Activated T-cell treated with anti-CD3 and anti-CD28 coated beads, Interleukin-2, amount 50 U/mL, for 72 hours (primary cell): ENCODE measurements at places on chromosomes 4 and X. TPM values are rescaled to one million over a fixed set of nuclear protein-coding genes. Genes with fewer than 3 reads are reported as not detected.

- peaks cover 11% of the 10 kb centered on the region for H3K36me3 ChIP-seq
- peak; percentile 85 for DNase-seq
- peaks cover 61% of the 10 kb centered on the region for H3K4me1 ChIP-seq
- no peaks in the 10 kb centered on the region for H3K27me3 ChIP-seq
- peak overlapping the region; percentile 79 for H3K4me3 ChIP-seq
Measured at GRCh38 chrX:1462596-1463251, 10.0 kb upstream of the ASMTL start.

- H3K4me1 ChIP-seq, result peaks cover 19% of the 10 kb centered on the region
- H3K27ac ChIP-seq, result no peak overlapping the region
- H3K27me3 ChIP-seq, result no peaks in the 10 kb centered on the region
- peaks cover 4% of the 10 kb centered on the region for H3K36me3 ChIP-seq
- H3K4me3 ChIP-seq, result no peak overlapping the region
Measured at GRCh38 chr4:78799551-78800495, 23.7 kb downstream of the BMP2K start.

DNA sequence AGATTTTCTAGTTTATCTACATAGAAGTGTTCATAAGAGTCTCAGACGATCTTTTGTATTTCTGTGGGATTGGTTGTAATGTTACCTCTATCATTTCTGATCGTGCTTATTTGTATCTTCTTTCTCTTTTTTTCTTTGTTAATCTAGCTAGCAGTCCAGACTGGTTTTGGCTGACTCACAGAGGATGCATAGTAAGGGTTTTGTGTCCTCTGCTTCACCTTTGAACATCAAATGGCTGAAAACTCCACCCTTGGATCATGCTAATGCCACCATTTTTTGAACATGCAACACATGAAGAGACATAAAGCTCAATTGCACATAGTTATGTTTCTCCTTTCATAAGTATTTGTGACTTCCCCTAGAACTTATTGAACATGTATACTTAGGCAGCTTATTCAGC is 22.8 kb downstream of the TMPRSS11A start:
- H3K4me3 ChIP-seq, result no peak overlapping the region
- H3K36me3 ChIP-seq, result no peaks in the 10 kb centered on the region
- peaks cover 6% of the 10 kb centered on the region for H3K27me3 ChIP-seq
- no peak overlapping the region for H3K27ac ChIP-seq
- DNase-seq, result no peak

GRCh38 chr4:145055533-145056257 is 42.3 kb downstream of the ANAPC10 start:
- no peak overlapping the region for H3K4me3 ChIP-seq
- H3K36me3 ChIP-seq, result no peaks in the 10 kb centered on the region
- H3K27me3 ChIP-seq, result no peaks in the 10 kb centered on the region

DNA sequence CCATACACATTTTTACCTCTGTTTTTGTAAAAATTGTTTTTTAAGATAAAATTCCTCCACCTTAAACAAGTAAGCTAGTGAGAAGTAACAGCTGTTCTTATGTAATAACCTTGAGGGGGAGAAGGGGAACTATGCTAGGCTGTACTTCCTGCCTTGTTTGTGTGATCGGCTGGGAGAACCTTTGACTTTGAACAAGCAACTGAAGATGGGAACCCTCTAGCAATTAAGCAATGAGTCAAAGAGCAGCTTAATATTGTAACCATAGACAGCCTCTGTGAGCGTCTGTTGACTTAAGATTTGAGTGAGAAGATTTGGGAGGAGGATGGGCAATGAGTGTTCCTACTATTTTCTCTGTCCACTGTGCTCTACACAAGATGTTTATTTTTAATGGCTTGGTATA is 135.1 kb downstream of the SCLT1 start:
- no peak overlapping the region for H3K4me3 ChIP-seq
- H3K36me3 ChIP-seq, result no peaks in the 10 kb centered on the region
- no peaks in the 10 kb centered on the region for H3K27me3 ChIP-seq
- DNase-seq, result no peak
- H3K4me1 ChIP-seq, result peaks cover 7% of the 10 kb centered on the region

GRCh38 chr4:147790412-147790811 is 58.5 kb downstream of the ARHGAP10 start:
- H3K4me1 ChIP-seq, result peaks cover 59% of the 10 kb centered on the region
- H3K27me3 ChIP-seq, result no peaks in the 10 kb centered on the region
- no peak overlapping the region for H3K4me3 ChIP-seq

GRCh38 chrX:37989304-37989703 is 17.0 kb upstream of the SYTL5 start:
- H3K4me1 ChIP-seq, result no peaks in the 10 kb centered on the region
- no peaks in the 10 kb centered on the region for H3K36me3 ChIP-seq
- H3K27ac ChIP-seq, result no peak overlapping the region
- H3K27me3 ChIP-seq, result peaks cover 29% of the 10 kb centered on the region
- no peak overlapping the region for H3K4me3 ChIP-seq

GRCh38 chr4:158201322-158201721 is 9.0 kb upstream of the TMEM144 start:
- H3K4me3 ChIP-seq, result no peak overlapping the region
- H3K27ac ChIP-seq, result no peak overlapping the region
- H3K36me3 ChIP-seq, result no peaks in the 10 kb centered on the region

DNA sequence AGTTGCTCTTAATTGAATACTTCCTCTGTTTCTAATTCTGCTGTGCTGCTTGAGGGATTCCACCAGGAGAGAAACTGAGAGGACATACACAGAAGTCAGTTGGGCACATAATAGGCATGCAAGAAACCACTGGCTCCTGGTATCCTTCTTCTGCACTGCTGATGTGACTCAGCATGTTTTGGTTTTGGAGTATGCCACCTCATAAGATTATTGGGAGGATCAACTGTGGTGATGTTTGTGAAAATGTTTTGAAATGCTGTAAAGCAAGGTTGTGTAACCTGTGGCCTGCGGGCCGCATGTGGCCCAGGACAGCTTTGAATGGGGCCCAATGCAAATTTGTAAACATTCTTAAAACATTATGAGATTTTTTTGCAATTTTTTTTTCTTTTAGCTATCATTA is 119.6 kb downstream of the GATB start:
- no peaks in the 10 kb centered on the region for H3K36me3 ChIP-seq
- H3K27me3 ChIP-seq, result no peaks in the 10 kb centered on the region
- peaks cover 5% of the 10 kb centered on the region for H3K4me1 ChIP-seq
- H3K4me3 ChIP-seq, result no peak overlapping the region
- DNase-seq, result no peak

- H3K4me1 ChIP-seq, result no peaks in the 10 kb centered on the region
- no peak overlapping the region for H3K27ac ChIP-seq
- peaks cover 4% of the 10 kb centered on the region for H3K36me3 ChIP-seq
- DNase-seq, result no peak
- no peak overlapping the region for H3K4me3 ChIP-seq
Measured at GRCh38 chr4:141933978-141934377, 297.6 kb downstream of the IL15 start.

- peaks cover 12% of the 10 kb centered on the region for H3K27me3 ChIP-seq
- peaks cover 15% of the 10 kb centered on the region for H3K4me1 ChIP-seq
- DNase-seq, result peak; percentile 5
- no peak overlapping the region for H3K4me3 ChIP-seq
- no peaks in the 10 kb centered on the region for H3K36me3 ChIP-seq
- H3K27ac ChIP-seq, result no peak overlapping the region
Measured at GRCh38 chrX:65871671-65872311, 168.1 kb downstream of the VSIG4 start.

- no peak overlapping the region for H3K4me3 ChIP-seq
- no peak overlapping the region for H3K27ac ChIP-seq
Measured at GRCh38 chr4:145279122-145279960, 99.0 kb upstream of the OTUD4 start.

GRCh38 chr4:21790438-21791029 is 158.0 kb downstream of the KCNIP4 start:
- DNase-seq, result no peak
- H3K4me1 ChIP-seq, result no peaks in the 10 kb centered on the region
- H3K27ac ChIP-seq, result no peak overlapping the region
- H3K4me3 ChIP-seq, result no peak overlapping the region
- no peaks in the 10 kb centered on the region for H3K27me3 ChIP-seq
- no peaks in the 10 kb centered on the region for H3K36me3 ChIP-seq

DNA sequence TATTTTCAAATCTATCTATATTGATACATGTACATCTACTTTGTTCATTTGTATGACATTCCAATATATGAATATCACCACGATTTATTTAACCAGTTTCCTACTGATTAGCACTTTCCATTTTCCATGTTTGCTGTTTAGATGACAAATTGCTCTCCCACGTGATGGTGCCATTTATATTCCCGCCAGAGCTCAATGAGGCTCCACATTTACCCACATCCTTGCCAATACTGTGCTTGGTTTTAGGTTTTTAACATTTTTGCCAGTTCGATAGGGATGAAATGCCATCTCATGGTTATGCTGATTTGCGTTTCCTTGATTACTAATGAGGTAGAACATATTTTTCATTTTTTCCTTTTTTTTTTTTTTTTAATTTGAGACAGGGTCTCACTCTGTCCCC is 86.7 kb upstream of the TRIM2 start:
- no peaks in the 10 kb centered on the region for H3K36me3 ChIP-seq
- H3K4me3 ChIP-seq, result no peak overlapping the region
- H3K27me3 ChIP-seq, result no peaks in the 10 kb centered on the region
- H3K27ac ChIP-seq, result no peak overlapping the region
- peaks cover 10% of the 10 kb centered on the region for H3K4me1 ChIP-seq

DNA sequence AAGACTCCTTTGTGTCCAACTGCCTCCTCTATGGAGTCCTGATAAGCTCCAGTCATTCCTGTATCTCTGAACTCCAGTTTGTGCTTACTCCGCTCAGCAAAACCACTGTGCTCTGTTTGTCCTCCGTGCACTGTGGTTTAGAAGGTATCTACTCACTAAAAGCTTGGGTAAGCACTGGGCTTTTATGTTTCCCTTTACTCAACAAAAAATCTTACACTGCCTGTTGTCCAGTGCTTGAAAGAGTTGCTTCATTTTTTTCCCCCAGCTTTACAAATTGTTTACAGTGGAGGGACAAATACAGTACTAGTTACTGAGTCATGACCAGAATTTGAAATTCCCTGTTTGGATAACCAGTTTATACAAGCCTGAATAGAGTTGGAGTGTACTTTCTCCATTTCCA is 545.3 kb upstream of the FAT1 start:
- no peak overlapping the region for H3K27ac ChIP-seq
- no peak for DNase-seq
- no peaks in the 10 kb centered on the region for H3K27me3 ChIP-seq
- H3K36me3 ChIP-seq, result peaks cover 2% of the 10 kb centered on the region
- no peak overlapping the region for H3K4me3 ChIP-seq

- no peaks in the 10 kb centered on the region for H3K4me1 ChIP-seq
- H3K4me3 ChIP-seq, result no peak overlapping the region
- H3K27me3 ChIP-seq, result peaks cover 38% of the 10 kb centered on the region
- peak; percentile 28 for DNase-seq
- H3K27ac ChIP-seq, result no peak overlapping the region
Measured at GRCh38 chrX:137194164-137194563, 160.4 kb upstream of the GPR101 start.

GRCh38 chr4:23120374-23120773 is 427.6 kb downstream of the GBA3 start:
- H3K27ac ChIP-seq, result no peak overlapping the region
- no peaks in the 10 kb centered on the region for H3K4me1 ChIP-seq
- no peak for DNase-seq
- H3K4me3 ChIP-seq, result no peak overlapping the region
- H3K27me3 ChIP-seq, result no peaks in the 10 kb centered on the region

DNA sequence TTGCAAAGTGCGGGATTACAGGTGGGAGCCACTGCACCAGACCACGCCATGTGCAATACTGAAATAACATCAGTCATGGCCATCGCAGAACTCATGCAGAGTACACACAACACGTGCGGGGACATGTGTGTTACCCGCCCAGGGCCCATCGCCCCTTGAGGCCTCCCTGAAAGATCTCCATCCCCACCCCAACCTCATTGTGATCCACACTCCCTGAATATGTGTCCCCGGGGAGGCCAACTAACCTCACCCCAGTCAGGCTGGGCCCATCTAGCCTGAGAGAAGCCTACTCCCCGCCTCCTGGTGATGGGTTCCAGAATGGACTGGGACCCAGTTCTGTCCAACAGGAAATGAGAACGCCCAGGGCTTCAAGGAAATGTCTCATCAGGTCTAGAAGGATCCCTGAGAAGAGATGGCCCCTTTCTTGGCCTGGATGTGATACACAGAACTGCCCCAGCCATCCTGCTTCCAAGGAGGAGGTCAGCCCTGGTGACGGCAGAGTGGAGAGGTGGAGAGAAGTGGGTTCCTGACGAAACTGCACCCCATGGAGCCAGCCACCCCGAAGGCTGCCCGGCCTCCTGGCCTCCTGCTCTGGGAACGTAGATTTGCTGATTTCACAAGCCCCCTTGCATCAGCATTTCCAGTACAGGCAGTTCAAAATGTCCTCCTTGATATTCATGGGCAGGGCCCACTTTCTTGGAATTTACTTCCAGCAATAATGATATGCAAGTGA is 22.5 kb upstream of the CLDN24 start:
- H3K27me3 ChIP-seq, result peaks cover 15% of the 10 kb centered on the region
- no peak overlapping the region for H3K27ac ChIP-seq
- H3K4me1 ChIP-seq, result peaks cover 18% of the 10 kb centered on the region
- DNase-seq, result no peak
- no peaks in the 10 kb centered on the region for H3K36me3 ChIP-seq

GRCh38 chr4:144289667-144290428 is 149.3 kb upstream of the GYPA start:
- no peak overlapping the region for H3K27ac ChIP-seq
- DNase-seq, result no peak
- H3K27me3 ChIP-seq, result no peaks in the 10 kb centered on the region

DNA sequence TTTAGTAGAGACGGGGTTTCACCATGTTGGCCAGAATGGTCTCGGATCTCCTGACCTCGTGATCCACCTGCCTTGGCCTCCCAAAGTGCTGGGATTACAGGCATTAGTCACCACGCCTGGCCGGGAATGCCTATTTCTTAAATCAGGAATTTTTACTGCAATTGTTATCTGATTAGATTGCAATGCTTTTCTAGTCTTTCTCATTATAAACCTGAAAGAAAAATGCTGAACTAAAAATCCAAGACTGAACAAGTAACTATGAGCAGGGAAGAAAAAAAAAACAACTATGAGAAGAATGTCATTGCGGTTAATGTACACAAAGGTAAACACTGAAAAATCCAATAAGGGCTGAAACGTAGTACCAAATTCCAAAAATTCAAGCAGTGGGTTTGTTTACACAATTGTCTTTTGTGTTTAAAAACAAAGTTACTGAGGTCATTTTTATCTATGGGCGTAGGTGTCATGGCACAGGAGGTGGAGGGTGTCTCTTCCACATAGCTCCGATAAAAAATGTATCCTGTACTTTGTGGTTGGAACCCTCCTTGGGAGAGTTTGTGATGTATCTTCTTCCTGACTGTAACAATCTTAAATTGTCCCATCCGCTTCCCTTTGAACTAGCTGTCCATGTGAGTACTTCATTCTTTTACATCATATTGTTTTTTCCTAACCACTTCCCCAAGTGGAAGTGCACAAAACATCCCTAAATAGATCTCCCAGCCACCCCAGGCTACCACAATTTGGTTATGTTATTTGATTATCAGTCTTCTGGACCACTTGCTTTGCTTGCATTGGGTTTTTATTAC is 11.1 kb upstream of the TMEM156 start:
- peak overlapping the region; percentile 71 for H3K4me3 ChIP-seq
- H3K36me3 ChIP-seq, result peaks cover 6% of the 10 kb centered on the region
- peaks cover 48% of the 10 kb centered on the region for H3K4me1 ChIP-seq
- peak overlapping the region; percentile 92 for H3K27ac ChIP-seq
- no peaks in the 10 kb centered on the region for H3K27me3 ChIP-seq

- no peak overlapping the region for H3K27ac ChIP-seq
- H3K4me1 ChIP-seq, result no peaks in the 10 kb centered on the region
- DNase-seq, result no peak
Measured at GRCh38 chr4:129232589-129233337, 136.8 kb downstream of the C4orf33 start.

Gene MAML3
- total RNA-seq, result 5.5 TPM

Gene COL4A6
- total RNA-seq, result not detected

Gene IL13RA1
- total RNA-seq, result 0.36 TPM

Gene INTS12
- 23.3 TPM for total RNA-seq

Gene CXorf66
- total RNA-seq, result not detected

Gene TMEM31
- 0.46 TPM for total RNA-seq

Gene OTC
- not detected for total RNA-seq

Gene HPSE
- total RNA-seq, result 12.8 TPM

Gene WNK3
- 1.3 TPM for total RNA-seq
